ENCODE measurements at places on chromosomes 5 and 9.

DNA sequence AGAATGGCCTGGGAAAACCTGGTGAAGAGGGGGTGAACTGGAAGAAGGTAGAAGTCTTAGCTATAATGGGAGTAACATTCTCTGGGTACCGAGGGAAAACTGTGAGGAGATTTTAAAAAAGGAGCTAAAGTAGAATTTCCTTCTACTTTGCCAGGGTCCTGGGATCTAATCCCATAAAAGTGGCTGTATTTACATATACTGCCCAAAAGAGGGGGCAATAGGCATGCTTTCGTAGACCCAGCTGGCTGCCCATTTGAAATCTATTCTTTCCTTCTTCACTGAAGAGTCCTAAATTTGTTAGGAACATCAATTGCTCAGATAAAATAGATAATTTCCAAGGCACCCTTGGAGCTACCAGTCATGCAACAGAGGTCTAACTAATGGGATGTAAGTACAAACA, 159.2 kb downstream of the CDC42SE2 start:
- DNase-seq, result no peak

GRCh38 chr5:82662340-82662739, 384.2 kb upstream of the RPS23 start:
- no peak for DNase-seq

DNA sequence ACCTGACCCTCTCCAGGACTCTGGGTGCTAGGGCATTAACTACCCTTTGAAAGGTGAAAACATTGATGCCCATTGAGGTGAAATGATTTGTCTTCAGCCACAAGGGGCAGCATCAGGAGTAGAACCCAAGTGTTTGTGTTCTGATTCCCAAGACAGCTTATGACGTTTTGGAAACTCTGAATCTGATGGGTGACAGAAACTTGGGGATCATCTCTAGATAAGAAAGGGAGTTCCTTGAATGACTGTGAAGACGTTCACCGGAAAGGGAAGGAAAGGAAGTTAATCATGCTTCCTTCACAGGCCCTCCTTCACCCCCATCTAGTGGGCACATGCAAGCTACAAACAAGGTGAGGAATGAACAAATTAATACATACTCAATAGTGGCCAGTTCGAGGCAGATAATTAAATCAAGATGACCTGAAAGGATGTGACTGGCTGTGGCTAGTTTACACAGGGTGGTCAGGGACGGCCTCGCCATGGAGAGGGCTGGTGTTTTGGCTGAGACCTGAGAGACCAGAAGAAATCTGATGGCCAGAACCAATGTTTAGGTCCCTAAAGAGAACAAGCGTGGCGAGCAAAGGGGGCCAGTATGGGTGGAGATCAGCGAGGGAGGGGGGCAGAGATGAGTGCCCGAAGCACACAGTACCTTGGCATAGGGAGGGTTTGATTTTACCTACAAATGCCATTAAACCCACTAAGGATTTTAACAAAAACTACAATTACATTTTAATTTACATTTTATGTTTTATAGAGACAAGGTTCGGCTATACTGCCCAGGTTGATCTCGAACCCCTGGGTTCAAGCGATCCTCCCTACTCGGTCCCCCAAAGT, 937 bp upstream of the SLC26A2 start:
- peak; percentile 70 for DNase-seq

DNA sequence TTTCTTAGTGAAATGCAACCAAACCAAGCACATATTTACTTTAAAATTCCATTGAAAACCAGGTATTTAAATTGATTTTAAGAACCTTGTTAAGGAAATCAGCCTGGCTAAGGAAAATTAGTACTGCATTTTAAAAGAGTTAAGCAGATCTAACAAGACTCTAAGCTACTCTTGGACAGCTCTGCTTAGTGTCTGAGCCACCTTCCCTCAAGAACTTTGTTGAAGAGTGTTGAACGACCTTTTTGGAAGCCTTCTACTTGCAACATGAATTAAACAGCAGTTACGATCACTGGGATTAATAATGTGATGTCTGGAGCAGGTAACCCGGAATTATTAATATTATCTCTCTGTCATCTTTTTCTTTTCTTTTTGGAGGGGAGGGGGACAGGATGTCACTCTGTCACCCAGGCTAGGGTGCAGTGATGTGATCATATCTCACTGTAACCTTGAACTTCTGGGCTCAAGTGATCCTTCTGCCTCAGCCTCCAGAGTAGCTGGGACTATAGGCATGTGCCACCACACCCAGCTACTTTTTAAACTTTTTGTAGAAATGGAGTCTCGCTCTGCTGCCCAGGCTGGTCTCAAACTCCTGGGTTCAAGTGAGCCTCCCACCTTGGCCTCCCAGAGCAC, 74.7 kb downstream of the ANKRD55 start:
- DNase-seq, result no peak

GRCh38 chr5:18850216-18850615, 1137.8 kb downstream of the CDH18 start:
- no peak for DNase-seq

DNA sequence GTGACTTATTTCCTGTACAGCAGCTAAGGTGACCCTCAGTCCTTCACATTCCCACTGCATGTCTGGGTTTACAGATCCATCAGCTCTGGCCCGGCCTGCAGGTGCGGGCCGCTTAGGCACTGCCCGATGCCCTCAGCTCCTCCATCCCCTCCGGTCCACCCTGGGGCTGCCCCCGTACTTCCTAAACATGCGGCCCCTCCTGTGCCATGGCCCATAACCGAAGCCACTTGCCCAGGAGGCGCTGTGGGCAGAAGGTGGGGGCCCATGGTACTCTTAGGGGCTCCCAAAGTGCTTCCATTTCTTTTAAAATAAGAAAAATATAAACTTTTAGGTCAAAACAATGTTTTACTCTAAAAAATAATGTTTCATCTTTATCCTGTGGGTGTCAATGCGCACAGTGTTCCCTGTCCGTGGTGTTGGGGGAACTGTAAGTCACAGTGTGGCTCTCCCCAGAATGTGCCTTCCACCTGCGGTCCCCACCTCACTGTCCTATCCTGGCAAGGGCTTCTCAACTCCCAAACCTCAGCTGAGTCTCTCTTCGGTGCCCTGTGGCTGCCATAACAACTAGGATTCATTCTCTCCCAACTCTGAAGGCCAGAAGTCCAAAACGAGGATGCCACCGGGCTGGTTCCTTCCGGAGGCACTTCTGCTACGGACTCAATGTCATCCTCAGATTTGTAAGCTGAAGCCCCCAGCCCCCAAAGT, 132.7 kb upstream of the LPCAT1 start:
- no peak for DNase-seq

GRCh38 chr9:111955048-111955447, 58.4 kb downstream of the UGCG start:
- no peak for DNase-seq

DNA sequence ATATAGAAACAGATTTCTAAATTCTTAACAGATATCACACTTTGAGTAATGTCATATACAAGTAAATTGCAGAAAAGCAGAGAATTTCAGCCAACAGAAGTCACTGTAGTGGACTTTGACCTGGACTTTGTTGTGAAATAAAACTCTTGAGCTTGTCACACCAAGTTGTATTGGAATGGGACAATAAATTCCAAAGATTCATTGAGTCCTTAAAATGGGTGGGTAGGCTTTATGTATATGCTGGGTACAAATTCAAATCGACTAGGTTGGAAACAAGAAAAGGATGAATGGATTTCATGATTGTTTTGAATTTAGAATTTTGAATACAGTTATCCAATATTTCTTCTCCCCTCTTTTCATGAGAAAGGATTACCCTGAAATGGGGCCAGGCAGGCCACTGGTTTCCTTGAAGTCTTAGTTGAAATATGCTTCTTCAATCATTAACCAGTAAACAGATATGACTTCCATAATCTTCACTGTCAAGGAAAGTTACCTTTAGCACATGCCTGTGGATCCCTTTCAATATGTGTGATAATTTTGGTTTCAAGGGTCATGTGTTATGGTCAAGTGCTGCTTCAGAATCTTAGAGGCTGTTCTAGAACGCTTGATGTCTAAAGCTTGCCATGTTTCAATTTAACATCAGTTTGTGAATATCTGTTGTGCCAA, 25.7 kb downstream of the PIP5K1B start:
- DNase-seq, result no peak

- no peak for DNase-seq
Observed at GRCh38 chr5:1820926-1821325, 19.7 kb downstream of the NDUFS6 start.

All from CMK (cell line).